ENCODE measurements at places on chromosomes 1 and 21.
A peak's percentile ranks its signal among the peaks of the same experiment; 100 is the strongest.

DNA sequence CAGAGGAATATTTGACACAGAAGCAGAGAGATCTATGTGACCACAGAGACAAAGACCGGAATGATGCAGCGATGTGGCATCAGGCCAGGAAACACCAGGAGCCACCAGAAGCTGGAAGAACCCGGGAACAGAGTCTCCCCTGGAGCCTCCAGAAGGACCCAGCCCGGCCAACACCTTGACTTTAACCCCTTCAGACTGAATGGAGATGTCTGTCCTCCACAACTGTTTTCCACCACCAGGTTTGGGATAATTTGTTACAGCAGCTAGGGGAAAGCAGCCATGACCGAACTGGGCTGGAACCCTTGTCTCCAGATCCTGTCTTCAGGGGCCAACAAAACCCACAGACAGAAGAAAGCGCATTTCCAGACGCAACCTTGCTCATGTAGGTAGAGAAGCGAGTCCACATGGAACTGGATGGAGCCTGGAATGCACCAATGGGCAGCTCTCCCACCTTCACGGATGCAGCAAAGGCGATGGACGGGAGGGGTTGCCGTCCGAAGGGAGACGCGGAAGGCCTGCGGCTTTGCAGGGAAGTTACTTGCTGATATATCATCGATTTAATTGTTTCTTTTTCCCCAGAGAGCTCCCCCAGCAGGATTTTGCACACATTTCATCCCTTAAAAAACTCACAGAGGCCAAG lies 396.6 kb downstream of the NPHP4 start:
- DNase-seq: no peak

DNA sequence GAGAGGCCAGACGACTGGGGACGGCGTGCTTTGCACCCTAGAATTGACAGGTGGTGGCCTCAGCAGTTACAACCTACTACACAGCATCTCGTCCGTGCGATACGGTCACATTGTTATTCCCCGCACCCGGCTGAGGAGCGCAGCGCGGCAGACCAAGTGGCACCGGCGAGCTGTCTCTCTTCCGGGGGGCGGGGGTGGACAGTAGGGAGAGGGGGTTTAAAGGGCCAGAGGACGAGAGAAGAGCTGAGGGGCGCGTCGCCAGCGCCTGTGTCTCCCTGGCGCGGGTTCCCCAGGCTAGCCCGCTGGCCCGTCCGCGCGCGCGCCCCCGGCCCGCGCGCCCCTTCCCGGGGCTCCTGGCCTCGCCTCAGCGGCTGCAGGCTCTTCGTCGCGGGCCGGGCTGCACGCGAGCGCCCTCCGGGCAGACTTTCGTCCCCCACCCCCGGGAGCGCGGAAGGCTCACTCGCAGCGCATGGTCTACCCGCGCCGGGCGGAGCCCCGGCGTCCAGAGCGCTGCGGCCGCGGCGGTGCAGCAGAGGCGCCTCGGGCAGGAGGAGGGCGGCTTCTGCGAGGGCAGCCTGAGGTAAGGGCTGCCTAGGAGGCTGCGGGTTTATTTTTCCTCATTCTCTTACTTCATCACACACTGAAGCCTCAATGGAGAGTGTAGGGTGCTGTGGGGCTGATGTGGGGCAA lies at the start of gene PDE4B:
Gene PDE4B, plus strand, starts transcription at position 227 of the 690 bp plus-strand sequence.
- no peak for DNase-seq

GRCh38 chr1:209105701-209106100 lies 477.8 kb upstream of the CAMK1G start:
- no peak for DNase-seq

DNA sequence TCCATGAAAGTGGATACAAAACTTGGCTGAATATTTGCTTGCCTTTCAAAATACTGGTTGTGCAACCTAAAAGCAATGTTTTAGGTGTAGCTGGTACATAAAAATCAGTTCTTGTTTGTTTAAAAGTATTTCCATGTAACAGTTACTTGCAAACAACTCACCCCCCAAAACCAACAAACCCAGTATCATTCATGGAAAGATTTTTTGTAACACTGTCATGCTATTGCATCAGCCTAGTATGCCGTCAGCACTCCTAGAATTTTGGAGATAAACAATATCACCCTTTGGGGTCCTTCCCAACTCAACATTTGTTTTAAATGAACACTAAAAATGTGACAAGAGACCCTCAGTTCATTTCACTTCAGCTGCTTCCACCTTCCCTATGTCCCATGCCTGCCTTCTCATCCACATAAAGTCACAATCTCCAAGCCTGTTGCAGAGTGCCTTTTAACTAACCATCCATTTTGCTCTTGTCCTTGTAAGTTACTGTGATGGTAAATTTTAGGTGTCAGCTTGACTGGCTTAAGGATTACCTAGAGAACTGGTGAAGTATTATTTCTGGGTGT lies 425.3 kb downstream of the DUSP10 start:
- DNase-seq: no peak

DNA sequence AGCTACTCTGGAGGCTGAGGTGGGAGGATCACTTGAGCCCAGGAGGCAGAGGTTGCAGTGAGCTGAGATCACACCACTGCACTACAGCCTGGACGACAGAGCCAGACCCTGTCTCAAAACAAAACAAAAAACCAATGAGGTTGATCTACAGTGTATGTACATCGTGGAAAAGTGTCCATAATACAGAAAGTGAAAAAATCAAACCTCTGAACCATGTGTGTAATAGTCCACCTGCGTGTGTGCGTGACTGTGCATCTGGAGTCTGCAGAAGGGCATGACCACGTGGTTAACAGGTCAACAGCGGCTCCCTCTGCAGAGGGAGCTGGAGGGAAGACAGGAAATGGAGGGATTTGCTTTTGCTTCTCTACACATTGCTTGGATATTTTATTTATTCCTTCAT lies 32.4 kb upstream of the ENO1 start:
- no peak for DNase-seq

DNA sequence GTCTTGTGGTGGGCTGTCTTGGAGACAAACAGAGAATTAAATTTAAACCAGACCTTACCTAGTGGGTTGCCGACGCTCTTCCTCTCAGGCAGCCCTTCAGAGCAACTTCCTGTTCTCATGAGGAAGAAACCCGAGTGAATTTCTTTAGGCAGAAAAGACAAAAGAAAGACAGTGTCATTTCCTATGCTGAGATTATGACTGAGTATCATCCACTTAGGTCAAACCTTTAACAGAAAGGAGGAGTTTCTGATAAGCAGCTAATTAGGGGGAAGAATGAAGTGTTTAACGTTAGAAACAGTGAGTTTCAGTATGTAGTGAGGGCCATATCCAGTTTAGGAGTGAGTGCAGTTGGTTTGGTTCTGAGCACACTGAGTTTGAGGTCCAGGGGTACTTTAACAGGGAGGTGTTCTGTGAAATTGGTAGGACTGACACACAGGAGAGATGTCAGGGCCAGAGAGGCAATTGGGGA lies 38.7 kb downstream of the FASLG start:
- no peak for DNase-seq

GRCh38 chr1:34302798-34303197 lies 126.1 kb downstream of the C1orf94 start:
- no peak for DNase-seq

GRCh38 chr1:163472651-163473248 lies 151.0 kb downstream of the NUF2 start:
- no peak for DNase-seq

DNA sequence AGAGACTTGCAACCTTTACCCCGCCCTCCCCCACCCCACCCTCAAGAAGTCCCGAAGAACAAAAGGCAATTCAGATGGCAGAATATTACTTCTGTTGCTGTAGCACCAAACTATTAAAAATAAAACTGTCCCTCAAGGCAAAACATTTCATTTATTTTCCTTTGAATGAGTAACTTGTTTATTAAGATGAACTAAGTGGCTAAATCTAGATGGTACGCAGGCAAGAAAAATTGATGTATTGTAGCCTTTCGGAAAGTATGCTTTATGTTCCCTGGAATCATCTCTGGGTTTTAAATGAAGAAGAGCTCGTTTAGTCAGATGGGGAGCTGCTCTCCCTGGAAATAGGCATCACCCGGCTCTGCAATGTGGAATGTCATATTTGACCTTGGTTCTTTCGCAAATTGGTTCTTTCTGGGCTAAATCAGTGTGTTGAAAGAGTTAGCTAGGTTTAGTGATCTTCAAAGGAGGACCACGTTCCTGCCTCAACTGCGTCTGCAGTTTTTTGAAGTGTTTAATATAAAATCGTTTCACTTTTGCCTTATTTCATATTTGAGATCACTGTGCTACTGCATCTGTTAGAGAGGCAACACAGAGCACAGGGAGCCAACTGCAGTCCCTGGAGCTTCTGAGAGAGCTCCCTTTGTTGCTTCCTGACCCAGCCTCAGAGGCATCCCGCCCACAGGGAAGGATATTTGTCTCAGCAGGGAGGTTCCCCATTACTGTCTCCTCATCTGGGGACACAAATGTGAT lies 61.8 kb downstream of the KIF26B start:
- DNase-seq: no peak

DNA sequence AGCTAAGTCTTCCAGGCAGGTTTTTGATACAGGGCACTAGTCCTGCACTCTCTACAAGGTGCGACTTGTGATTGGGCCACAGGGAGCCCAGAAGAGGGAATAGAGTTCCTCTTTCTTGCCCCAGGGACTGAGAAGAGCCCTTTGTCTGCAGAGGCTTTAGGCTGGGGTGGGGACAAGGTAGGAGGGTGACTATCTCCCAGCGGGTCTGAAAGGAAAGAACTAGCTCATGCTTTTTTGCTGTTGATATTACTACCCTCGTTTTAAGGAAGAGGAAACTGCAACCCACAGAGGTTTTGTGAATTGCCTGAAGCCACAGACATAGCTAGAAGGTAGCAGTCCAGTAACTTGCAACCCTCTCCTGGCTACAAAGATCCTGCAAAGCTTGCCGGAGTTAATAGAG lies 615.2 kb downstream of the MATN1 start:
- DNase-seq: no peak

- no peak for DNase-seq
Measured at GRCh38 chr1:107874221-107874620, 90.8 kb downstream of the VAV3 start.

- no peak for DNase-seq
Measured at GRCh38 chr1:106721790-106722189, 334.7 kb upstream of the PRMT6 start.

DNA sequence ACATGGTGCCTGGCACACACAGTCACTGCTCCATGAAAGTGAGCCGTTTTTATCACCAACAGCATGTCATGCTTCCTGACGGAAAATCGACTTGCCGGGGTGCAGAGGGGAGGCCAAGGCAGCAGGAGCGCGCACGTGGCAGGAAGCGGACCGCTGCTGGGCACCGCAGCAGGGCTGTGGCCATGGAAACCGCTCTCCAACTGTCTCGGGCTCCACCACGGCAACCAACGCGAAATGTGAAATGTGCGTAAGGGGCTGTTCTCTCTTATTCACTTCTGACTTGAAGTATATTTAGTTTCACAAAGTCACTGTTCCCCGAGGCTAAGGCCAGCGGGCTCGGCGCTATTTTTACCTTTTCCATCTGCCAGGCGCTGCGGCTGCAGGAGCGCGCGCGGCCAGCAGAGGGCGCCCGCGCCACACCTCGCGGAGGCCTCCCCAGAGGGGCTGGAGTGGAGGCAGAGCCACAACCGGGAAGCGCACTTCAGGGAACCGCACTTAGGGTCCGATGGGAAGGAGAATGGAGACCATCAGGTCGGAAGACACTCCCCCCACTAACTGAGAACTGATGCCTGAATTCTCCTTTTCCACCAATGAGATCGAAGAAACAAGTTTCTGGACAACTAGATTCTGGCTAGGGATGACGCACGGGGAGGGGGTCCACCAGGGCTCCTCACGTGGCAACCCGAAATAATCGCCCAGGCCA lies 19.7 kb downstream of the RCC2 start:
- DNase-seq: peak; percentile 62

DNA sequence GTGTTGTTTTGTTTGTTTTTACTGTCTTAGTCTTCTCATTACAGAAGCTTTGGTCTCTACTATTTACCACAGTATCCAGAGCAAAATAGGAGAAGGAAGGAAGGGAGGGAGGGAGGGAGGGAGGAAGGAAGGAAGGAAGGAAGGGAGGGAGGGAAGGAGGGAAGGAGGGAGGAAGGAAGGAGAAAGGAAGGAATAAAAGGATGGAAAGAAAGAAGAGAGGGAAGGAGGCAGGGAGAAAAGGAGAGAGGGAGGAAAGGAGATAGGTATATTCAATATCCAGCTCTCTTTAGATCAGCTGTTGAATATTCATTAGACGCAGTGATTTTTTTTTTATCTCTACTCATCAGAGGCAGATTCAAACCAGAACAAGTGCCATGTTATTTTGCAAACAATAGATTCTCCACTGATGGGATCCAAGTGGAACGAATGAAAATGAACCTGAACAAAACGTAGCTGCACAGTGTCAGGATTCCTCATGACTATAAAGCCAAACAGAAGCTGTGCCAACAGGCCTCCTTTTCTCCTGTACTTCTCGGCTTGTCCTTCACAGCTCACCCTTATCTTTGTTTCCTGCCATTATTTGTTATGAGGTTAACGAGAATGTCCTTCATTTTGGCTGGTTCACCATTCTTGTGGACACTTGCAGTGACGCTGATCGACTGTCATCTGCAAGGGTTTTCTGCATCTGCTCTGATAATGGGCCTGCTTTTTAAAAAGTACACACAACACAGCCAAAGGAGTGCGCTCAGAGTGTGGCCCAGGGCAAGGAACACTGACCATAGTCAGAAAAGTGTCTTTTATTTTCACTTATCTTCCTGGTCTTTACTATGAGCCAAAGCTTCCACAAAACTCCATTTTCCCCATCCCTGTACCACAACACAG lies 7.8 kb upstream of the NTPCR start:
- DNase-seq: no peak

GRCh38 chr1:166377896-166378295 lies 211.1 kb upstream of the FAM78B start:
- DNase-seq: no peak

- DNase-seq: peak; percentile 79
Measured at GRCh38 chr1:8424539-8425116, 106.7 kb downstream of the SLC45A1 start.

- DNase-seq: no peak
Measured at GRCh38 chr1:241079047-241079446, 278.0 kb downstream of the RGS7 start.

DNA sequence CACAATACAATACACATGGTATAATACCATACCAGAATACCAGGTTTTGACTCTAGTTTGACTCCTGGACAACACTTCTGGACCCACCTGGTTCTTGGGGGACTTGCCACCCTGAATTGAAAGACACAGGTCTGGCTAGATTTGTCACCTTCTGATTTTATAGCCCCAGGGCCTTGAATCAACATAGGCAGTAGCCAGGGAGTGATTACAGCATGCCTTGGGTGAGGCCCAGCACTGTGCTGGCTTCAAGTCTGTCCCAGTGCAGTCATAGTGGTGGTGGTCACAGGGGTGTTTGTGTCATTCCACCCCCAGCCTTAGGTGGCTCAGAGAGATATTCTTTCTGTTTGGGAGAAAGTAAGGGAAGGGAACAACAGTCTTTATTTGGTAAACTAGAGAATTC lies 23.3 kb upstream of the SNX7 start:
- no peak for DNase-seq

DNA sequence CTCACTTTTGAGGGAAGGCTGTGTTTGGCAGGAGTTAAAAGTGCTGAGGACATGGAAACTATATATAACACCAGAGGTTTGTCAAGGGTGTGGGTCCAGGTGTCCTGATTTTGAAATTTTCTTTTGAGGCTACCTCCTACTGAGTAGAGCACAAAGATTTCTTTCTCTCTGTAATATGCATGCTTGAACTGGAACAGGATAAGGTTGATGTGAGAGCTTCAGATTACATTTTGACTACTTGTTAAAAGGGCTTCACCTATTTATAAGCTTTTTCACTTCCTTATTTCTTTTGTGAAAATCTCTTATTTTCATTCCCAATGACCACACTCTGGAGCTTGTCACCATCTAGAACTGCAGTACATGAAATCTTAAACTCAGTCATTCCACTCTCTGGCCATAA lies 59.8 kb upstream of the PLA2G4A start:
- no peak for DNase-seq

- DNase-seq: no peak
Measured at GRCh38 chr1:243452092-243452491, 196.3 kb downstream of the SDCCAG8 start.
